Activated T-cell treated with anti-CD3 and anti-CD28 coated beads for 24 hours (primary cell): ENCODE measurements at places on chromosomes 7 and 10.

DNA sequence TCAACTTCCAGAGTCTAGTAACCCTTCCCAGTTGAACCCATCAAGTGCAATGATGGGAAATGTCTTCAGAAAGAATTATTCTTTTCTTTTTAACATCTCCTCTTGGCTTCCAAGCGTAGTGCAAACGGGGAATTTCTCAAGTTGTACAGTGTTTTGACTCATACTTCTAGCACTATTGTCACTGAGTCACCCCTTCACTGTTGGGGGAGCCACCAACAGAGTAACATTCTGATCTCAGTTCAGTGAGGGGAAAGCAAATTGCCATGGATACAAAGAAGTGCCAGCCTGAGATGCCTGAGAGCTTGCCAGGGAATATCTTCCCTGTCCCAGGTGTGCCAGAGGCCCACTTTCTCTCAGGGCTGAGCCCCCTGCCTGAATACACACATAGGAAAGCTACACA is 31.0 kb downstream of the CYP3A5 start:
- no peak for DNase-seq

- DNase-seq = no peak
Measured at GRCh38 chr10:5485290-5485689, 14.1 kb downstream of the CALML5 start.

DNA sequence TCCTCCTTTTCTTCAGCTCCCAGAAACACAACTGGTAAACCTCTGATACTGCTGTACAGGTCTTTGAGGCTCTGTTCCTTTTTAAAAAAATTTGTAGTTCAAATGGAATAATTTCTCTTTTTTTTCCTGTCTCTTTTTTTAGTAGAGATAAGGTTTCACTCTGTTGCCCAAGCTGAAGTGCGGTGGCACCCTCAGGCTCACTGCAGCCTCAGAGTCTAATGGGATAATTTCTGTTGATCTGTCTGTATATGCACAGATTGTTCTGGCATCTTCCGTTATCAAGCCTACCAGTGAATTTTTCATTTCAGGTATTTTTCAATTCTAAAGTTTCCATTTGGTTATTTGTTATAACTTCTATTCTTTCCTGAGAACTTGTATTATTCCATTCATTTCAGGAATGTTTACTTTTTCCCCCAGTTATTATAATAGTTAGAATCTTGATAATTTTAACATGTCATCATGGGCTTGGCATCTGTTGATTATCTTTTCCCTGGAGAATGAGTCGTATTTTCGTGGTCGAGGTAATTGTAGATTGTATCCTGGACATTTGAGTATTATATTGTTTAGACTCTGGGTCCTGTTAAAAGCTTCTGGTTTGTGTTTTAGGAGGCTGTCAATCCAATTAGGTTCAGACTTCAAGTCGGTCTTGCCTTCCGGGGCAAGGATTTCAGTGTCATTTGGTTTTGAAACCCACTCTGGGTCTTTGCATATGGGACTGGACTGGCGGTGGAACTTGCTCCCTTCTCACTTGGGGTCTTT is 24.5 kb downstream of the CRCP start:
- DNase-seq = no peak

DNA sequence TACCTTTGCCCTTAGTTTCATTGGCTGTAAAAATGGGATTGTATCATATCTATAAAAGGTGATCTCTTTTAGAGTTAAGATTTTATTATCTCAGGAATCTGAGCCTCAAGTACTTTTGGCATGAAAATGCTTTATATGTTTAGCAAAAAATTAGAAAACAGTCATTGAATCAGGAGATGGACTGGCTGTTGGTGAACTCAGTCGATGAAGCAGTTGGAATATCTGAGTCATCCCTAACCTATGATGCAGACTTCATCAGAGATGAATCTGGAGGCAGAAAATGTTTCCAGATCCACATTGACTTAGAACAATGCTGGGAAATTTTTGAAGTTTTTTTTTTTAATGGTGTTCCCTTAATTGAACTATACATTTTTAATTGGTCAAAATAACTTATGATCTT is 228.5 kb downstream of the SLC25A13 start:
- DNase-seq = no peak

- DNase-seq = no peak
Measured at GRCh38 chr10:34488476-34489130, 326.5 kb downstream of the PARD3 start.

- no peak for DNase-seq
Measured at GRCh38 chr10:17793823-17794644, 15.1 kb upstream of the MRC1 start.

GRCh38 chr10:25849988-25850387 is 84.0 kb upstream of the MYO3A start:
- no peak for DNase-seq

DNA sequence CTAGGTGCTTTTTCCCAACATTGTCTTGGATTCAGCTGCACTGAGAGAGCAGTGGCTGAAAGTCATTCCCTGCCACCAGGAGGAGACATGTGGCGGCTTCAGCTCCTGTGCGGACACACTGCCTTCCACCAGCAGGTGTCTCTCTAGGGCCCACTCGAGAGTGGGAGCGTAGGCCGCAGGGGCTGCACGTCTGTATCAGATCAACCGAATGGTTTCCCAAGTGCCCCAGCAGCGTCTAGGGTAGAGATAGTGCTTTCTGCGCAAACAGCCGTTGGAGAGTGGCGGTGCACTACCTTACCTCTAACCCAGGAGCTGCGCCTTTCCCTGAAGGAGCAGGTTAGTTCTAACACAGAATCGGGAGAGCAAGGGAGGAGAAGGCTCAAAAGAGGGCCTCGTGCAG is 31.7 kb downstream of the PAPOLB start:
- peak; percentile 42 for DNase-seq

- DNase-seq = no peak
Measured at GRCh38 chr7:75938921-75939320, 24.0 kb downstream of the POR start.

DNA sequence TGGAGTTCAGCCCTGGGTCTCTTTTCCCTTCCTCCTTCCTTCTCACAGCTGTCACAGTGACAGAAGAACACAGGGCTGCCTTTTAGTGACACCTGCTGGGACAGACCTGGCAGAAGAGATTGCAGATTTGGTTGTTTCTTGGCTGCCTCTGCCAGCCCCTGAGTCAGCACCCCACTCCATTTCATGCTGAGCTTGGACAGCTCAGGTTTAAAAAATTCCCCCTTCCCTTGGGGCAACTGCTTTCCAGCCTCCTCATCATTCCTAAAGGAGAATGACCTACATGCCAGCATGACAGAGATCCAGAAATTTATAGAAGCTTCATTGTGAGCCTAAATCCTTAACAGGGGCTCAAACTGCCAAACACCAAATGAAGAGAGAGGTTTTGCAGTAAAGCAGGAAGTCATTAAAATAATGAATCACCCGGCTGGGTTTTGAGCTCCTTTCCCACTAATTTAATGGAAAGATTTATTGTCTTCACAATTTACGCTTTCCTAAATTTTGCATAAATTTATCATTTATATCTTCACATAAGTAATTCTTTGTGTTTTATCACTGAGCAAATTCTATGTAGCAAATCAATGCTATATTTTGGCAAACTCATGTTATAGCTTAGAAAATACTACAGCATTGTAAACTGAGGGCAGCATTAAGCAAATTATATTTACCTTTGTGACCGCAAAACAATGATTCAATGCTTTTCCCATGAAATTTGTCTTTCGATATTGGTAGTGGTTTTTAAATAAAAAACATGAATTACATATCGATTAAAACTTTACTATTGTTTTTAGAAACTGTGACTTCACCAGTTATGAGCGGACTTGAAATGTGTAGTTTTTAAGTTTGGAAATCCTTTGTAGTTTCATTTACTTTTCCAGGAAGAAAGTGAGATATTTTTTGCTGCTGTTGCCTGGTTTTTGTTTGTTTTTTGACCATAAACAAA is 399.5 kb upstream of the ANKRD30A start:
- no peak for DNase-seq

DNA sequence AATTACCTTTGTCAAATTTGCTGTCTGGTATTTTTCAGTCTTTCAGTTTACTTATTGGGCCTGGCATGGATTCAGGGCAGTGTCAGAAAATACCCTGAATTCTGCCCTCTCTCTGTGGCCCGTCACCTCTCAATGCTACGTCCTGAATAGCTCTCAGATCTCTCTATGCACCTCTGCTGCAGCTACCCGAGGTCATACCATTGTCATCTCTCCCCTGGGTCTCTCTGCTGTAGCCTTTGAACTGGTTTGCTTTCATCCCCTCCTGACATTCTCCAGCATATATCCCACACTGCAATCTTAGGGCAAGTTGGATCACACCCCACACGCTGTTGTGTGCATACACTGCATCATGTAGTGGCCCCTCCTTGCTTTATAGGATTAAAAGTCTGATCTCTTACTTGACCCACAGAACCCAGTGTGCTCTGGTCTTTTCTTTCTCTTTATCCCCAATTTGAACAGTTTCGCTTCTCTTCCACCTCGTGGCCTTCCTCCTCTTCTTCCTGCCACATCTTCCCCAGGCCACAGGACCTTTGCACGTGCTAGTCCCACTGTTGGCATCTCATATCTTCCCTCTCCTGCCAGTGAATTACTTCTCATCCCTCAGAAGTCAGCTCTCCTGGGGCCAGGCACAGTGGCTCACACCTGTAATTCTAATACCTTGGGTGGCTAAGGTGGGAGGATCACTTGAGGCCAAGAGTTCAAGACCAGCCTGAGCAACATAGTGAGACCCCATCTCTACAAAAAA is 372.9 kb downstream of the GALNT17 start:
- no peak for DNase-seq

- no peak for DNase-seq
Measured at GRCh38 chr10:96576277-96576980, 10.4 kb downstream of the TM9SF3 start.

- DNase-seq = no peak
Measured at GRCh38 chr10:62341419-62341818, 32.8 kb upstream of the ZNF365 start.

- DNase-seq = no peak
Measured at GRCh38 chr10:45592926-45593325, 79.6 kb downstream of the ZFAND4 start.

GRCh38 chr7:135970682-135971365 is 6.3 kb downstream of the MTPN start:
- DNase-seq = no peak

- DNase-seq = no peak
Measured at GRCh38 chr10:77926566-77927401, at the start of gene DLG5. Gene DLG5, minus strand, starts transcription at chr10:77926755. Its CDS starts 235 bp downstream, at chr10:77926520.

- DNase-seq = no peak
Measured at GRCh38 chr10:131820626-131821025, 80.2 kb upstream of the PPP2R2D start.

GRCh38 chr7:132403465-132404110 is 172.7 kb downstream of the PLXNA4 start:
- DNase-seq = no peak

- DNase-seq = no peak
Measured at GRCh38 chr10:28897617-28898464, 220.5 kb downstream of the BAMBI start.

DNA sequence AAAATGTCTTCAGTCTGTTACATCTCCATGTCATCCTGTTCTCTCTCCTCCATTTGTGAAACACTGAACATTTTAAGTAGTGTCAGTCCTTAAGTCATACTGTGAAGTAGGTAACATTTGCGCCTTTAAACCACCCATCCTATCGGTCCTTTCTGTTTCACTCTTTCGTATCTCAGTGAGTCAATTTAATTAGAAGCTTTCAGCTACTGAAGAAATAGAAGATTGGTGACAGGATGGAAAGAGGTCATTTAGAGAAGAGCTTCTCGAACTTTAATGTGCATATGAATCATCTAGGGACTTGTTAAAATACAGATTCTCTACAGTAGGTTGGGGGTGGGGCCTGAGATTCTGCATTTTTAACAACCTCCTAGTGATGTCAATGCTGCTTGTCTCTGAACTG is 113.4 kb downstream of the SRI start:
- no peak for DNase-seq

- no peak for DNase-seq
Measured at GRCh38 chr7:147859033-147859432, 731.5 kb upstream of the C7orf33 start.

DNA sequence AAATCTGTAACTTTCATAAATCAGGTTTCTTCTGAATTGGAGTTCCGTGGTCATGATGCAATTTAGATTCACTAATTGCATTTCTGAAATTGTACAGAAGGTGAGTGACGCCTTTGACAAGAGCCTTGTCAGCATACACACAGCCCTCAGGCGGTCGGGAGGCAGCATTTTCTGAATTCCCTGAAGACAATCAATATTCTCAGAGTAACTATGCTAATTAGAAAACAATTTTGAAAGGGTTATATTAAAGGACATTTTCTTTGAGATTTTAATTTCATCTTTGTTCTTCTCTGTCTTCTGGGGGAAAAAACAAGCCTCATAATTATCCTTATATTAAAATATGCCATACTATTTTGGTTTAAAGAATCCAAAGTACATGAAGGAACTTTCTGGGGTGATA is 55.2 kb upstream of the SLC26A5 start:
- DNase-seq = no peak

DNA sequence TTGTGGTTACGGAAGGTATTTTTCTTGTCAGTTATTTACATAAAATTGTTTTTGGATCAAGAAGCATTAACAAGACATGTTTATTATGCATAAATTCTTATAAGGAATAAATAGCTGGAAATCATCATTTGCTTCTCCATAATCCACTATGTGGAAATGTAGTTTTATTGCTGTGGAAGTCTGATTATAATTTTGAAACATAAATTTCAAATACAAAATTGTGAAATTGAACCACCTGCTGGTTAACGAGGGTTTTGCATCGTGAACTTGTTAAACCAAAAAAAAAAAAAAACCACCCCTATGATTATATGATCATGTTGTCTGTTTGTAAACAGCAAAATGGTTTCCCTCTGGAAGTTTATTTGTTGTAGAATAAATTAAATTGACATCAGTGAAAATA is 25.9 kb downstream of the ABRAXAS2 start:
- DNase-seq = no peak

GRCh38 chr7:135274495-135275268 is 41.0 kb downstream of the STRA8 start:
- peak; percentile 70 for DNase-seq

DNA sequence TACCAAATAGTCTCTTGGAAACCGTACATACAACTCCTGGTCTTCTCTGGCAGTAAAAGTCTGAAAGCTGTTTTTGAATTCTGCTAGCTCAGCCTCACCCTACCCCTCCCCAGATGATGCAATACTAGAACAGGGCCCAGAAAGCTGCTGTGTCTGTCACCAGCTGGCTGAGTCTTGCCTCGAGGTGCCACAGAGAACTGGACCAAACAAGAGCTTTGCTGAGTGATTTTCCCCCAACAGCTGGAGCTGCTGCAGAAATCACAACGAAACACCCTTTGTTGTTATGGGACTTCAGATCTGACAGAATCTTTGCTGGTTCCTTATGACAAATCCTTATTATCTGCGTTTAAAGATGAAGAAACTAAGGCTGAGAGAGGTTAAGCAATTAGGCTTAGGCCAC is 134.1 kb downstream of the SPAG6 start:
- no peak for DNase-seq

GRCh38 chr7:509426-510130 is 10.1 kb downstream of the PDGFA start:
- DNase-seq = no peak
